ENCODE measurements at places on chromosomes 2 and 18. TPM values are rescaled to one million over a fixed set of nuclear protein-coding genes. Genes with fewer than 3 reads are reported as not detected.

GRCh38 chr2:238003234-238004031 is 36.6 kb downstream of the UBE2F start:
- no peak for DNase-seq

DNA sequence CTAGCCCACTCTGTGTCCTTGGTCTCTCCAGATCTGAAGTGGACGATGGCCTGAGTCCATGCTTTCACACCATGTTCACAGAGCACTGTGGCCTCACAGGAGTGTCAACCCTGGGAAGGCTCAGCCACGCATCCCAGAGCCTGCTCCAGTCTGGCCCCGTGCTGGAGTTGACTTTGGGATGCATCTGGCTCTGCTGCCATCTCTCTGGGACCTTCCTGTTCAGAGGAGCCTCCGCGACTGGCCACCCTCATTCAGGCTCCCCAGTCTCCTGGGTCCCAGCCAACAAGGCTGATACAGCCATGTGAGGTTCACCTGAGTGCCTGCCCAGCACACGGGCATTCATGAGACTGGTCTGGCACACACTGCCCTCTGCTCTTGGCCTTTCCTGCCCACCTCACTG is 199.7 kb upstream of the RAB6C start:
- no peak for DNase-seq

DNA sequence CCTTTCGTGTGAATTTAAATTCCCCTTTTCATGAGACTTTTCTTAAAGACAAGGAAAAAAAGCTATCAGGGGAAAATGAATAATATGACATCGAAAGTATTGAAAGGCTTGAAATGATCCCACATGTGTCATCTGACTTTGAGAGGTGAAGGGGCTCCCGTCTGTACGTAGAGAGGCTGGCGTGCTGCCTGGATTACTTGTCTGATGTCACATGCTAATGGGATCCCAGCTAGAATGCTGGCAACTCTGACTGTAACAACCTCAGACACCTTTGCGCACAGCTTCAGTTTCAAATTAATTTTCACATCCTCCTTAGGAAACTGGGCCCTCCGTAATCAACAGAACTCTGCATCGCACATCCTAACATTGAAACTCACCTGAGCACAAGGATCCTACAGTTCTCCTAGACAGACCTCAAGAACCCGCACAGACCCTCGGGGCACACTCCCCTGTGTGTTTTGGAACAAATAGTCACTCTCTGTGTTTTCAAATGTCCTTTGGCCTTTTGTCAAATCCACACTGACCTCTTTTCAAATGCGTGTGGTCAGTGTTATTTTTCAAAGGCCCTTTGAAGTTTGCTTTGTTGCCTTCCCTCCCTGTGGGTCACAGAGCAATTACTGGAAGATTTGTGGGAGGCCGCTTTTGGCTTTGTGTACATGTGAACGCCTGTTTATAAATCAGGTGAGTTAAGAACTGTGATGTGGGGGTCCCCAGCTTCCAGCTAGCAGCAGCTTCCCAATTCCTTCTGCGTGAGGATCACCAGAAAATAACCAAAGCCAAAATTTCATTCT is 65.9 kb downstream of the IL1R2 start:
- DNase-seq, result no peak

DNA sequence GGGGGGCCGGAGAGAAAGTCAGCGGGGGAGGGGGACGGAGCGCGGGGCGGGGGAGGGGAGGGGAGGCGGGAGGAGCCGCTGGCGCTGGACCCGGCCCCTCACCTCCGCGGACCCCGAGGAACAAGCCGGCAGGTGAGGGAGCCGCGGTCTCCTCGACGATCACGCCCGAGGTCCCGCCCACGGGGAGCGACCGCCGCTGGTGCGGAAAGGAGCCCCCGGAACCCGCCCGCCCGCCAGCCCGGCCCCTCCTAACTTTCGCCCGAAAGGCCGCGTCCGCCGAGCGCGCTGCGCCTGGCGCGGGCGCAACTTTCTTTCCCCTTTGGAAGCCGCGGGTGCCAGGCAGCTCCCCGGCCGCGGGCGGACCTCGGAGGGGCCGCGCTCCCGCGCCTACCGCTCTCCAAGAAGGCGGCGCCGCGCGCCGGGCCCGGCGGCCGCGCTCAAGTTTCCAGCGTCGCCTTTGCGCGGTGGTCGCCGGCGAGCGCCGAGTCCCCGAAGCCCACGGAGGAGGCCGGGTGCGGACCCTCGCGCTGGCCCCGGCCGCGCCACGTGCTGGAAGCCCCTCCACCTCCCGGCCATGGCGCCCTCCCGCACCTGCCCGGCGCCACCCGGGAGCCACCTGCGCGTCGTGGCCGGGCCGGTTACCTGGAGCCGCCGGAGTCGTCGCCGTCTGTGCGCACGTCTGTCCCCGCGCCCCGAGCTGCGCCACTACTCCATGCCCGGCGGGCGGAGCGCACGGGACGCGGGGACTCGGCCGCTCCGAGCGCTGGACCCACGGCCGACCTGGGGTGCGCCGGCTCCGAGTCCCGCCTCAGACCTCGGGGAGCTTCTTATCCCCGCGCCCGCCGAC is at the start of gene ALKAL2:
Gene ALKAL2 (minus strand): TSS at position 181 of the 847 bp plus-strand sequence. CDS start 256 bp downstream, outside the sequence.
- no peak for DNase-seq

DNA sequence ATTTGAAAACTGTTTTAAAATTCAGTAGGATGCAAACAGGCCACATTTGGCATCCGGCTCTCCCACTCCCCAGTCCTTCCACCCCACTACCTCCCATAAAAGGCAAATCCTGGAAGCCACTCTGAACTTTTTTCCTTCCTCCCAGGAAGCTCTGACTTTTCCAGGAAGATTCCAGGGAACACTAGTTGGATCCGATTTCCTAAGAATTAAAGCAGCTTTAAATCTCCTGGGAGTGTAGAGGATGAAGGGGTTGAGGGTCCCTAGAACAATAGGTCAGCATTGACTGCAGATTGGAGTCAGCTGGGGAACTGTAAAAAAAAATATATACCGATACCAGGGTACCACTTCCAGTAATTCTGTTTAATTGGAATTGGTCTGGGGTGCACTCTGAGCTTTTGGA is 76.9 kb downstream of the CRIM1 start:
- no peak for DNase-seq

- DNase-seq, result peak; percentile 20
These were observed at the start of gene MFSD6 for GRCh38 chr2:190407662-190408537. MFSD6 (plus strand) TSS chr2:190408355; CDS start chr2:190436030, 27,675 bp downstream.

DNA sequence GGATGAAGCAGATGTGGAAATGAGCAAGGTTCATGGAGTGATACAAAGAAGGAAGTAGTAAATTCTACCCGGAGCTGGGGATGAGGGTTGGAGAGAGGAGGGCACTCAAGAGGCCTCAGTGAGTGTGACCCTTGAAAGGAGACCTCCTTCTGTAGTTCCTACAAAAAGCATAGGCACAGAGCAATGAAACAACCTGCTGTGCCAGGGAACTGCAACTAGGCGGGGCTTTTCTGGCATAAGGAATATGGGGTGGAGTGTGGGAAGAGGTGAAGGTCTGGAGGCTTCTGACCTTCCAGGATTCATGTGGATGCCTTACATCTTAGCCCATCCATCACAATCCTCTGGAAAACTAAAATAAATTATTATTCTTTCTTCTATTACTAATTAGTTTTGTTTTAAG is 25.5 kb upstream of the PGAP1 start:
- DNase-seq, result no peak

- DNase-seq, result no peak
These were observed 642.3 kb upstream of the SYT4 start for GRCh38 chr18:43919551-43919950.

DNA sequence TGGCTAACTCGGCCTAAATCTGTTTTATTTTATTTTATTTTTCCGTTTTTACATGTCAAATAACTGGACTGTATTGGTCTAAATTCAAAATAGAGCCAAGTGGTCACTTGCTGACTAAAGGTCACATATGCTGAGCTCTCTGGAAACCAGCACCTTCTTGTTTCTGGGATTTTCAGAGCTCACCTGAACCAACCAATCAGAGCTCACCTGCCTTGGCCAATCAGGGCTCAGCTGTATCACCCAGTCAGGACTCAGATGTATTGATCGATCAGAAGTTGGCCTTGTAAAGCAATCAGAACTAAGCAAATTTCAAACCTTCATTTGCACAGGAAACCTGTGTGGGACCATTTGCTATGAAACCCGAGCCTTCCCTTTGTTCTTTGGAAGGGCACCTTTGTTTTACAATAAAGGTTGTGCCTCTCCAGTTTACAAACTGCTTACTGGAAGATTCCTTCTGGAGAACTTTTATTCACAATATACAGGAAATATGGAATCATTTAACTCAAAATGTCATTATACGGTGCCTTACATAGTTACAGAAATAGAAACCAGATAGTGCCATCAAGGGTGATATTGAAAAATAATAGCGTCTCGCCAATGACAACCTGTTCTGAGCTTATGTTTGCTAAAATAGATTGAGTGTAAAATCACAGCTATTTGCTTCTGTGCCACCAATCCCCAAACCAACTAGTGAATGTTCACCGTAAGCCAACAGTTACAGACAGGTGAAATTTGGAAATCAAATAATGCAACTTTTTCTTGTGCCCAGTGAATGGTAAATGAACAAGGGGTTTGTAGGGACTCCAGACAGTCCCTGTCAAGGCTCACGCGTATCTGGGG is 17.3 kb upstream of the PSD4 start:
- no peak for DNase-seq

GRCh38 chr18:79782566-79783308 is 15.0 kb upstream of the KCNG2 start:
- no peak for DNase-seq

DNA sequence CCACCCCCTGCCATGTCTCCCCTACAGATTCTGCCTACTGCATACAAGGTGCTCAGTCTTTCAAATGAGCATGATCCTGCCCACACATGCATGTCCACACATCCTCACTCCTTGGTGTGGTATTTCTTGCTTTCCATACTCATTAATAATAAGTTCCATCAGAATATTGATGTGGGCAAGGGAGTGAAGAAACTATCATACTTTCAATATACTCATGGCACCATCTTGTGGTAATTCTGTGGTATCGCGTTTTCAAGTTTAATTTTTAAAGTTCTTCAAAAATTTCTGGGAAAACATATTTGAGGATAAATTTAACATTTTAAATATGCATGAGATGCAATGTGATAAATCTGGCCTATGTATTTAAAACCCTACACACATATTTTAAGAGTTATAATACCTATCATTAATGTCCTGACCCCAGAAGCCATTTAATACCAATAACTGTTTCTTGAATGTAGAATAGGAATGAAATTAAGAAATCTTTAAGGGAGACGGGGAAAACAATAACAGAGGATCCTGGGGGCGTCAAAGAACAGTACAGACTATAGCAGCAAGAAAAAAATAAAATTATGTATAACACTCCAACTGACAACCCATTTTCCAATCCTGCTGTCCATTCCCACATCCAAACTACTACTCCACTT is 110.1 kb downstream of the ZNF385B start:
- DNase-seq, result no peak

GRCh38 chr2:235514627-235515363 is 21.0 kb downstream of the AGAP1 start:
- no peak for DNase-seq

GRCh38 chr2:523698-524270 is 153.4 kb downstream of the TMEM18 start:
- DNase-seq, result no peak

DNA sequence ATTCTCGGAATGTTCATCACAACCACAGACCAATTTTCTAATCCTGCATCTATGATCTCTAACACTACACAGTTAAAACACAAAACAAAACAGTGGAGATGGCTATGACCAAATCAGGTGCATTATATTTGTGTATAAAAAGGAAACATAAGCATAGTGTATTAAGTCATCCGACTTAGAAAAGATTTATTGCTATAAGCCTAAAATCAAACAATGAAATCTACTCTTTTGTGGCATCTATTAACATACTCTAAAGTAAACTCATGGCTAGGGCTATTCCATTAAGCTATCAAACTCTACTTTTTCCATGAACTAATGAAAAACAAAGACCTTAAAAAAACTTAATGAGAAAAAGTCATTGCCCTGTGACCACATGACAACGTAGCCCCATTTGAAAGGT is 8.7 kb downstream of the SP3 start:
- DNase-seq, result no peak

GRCh38 chr2:235954281-235954680 is 213.9 kb downstream of the GBX2 start:
- DNase-seq, result no peak

- no peak for DNase-seq
These were observed 109.5 kb downstream of the SP3 start for GRCh38 chr2:173855661-173856060.

DNA sequence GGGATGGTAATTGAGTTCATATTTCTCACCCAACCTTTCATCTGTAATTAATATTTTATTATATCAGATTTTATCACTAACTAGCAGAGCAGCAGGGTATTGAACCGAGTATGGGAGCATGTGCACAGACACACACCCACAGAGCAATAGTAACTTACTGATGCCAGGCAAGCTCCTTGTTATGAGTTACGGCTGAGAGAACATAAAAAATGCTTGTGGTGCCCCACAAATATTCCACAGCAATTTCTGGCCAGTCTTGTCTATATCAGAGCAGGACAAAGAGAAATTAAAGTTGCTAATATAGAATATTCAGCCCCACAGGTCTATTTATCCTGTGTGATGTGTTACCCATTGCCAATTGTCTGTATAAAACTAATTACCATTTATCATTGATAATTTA is 501.8 kb upstream of the RAB12 start:
- no peak for DNase-seq

GRCh38 chr2:174675615-174676014 is 78.0 kb upstream of the WIPF1 start:
- DNase-seq, result no peak

DNA sequence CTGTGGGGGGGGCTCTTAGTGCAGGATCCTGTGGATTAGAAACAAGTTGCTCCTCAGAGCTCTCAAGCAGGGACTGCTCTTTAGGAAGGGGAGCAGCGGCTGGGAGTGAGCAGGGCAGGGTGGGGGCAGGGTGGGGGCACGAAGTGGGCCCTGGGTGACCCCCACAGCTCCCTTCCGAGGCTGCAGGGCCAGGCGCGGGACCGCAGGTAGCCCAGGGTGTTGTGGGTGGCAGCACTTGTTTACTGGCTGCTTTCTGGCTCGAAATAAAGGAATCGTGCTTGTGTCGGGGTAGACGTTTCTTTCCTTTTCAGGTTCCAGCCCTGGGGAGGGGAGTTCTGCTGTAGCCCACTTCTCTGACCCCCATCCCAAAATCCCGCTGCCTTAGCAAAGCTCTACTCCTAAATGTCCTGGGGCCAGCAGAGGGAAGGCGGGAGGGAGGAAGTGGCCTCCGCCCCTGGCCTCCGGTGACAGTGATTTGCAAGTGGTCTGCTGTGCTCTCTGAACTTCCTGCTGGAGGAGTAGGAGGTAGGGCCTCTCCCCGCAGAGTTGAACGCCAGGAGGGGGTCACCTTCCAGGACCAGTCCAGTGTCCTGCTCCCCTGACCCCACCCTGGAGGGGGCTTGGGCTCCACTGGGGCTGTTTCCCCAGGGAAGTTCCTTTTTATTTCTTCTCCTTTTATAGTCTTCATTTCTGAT is 8.3 kb downstream of the NEU4 start:
- DNase-seq, result no peak

- no peak for DNase-seq
These were observed 166.3 kb upstream of the FN1 start for GRCh38 chr2:215601990-215602721.

- DNase-seq, result no peak
These were observed 55.3 kb downstream of the NOL10 start for GRCh38 chr2:10634495-10634894.

AQP12B gene
- polyA plus RNA-seq, result 0.31 TPM

IL18RAP gene
- polyA plus RNA-seq, result 0.36 TPM

Data from right renal pelvis (tissue), 4 donors.